ENCODE measurements at places on chromosomes 1 and 21. TPM values are rescaled to one million over a fixed set of nuclear protein-coding genes. Genes with fewer than 3 reads are reported as not detected.

GRCh38 chr1:145977486-145978470 is 13.3 kb downstream of the POLR3GL start:
- H3K4me1 ChIP-seq, result peaks cover 58% of the 10 kb centered on the region
- H3K4me3 ChIP-seq, result peak overlapping the region; percentile 15
- DNase-seq, result peak; percentile 88
- peaks cover 7% of the 10 kb centered on the region for H3K36me3 ChIP-seq

DNA sequence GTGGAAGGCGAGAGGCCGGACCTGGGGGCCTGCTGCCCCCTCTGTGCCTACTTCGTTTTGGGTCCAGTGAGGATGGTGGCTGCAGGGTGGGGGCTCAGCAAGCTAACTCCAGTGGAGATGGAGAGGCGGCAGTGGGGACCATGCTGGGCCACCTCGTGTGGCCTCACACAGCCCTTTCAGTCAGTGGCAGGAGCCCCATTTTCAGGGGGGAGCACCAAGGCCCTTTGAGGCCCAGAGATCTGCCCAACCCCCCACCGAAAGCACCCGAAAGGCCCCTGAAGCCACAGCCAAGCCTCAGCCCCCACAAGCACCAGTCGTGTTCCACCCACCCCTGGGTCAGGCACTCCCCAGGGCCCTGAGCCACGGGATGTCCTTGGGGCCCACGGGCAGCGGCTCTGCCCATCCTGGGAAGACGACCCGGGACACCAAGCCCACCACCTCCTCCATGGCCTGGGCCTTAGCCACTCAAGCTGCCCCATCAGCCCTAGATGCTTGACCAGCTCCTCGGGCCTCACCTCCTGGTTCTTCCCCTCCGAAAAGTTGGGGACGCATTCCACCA is 345 bp downstream of the FTCD start:
- peaks cover 5% of the 10 kb centered on the region for H3K4me1 ChIP-seq
- DNase-seq, result no peak
- H3K27me3 ChIP-seq, result no peaks in the 10 kb centered on the region
- H3K4me3 ChIP-seq, result no peak overlapping the region

Gene FCER1G
- total RNA-seq, result 1.7 TPM

- no peak overlapping the region for H3K4me3 ChIP-seq
- H3K4me1 ChIP-seq, result no peaks in the 10 kb centered on the region
- H3K27ac ChIP-seq, result no peak overlapping the region
- no peak for DNase-seq
- H3K27me3 ChIP-seq, result no peaks in the 10 kb centered on the region
These were observed 89.5 kb upstream of the RAB4A start for GRCh38 chr1:229181419-229181818.

Gene GRIK3
- total RNA-seq, result 1.5 TPM

Gene C1orf185
- not detected for total RNA-seq

DNA sequence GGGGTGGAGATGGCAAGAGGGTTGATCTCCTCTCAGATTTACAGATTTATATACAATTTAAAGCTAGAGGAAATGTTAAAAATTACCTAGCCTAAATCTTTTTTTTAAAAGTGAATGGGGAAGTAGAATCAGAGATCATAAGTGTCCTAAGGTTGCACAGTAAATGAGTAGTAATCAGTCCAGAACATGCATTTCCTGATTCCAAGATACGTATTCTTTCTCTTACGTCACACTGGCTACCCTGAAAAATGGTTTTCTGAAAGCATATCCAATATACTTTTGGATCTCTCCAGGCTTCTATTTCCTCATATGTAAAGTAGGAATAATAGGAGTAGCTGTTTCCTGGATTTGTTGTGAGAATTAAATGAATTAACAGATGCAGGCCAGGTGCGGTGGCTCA is 11.7 kb downstream of the GADD45A start:
- H3K4me3 ChIP-seq, result no peak overlapping the region
- H3K27me3 ChIP-seq, result no peaks in the 10 kb centered on the region
- no peak overlapping the region for H3K27ac ChIP-seq
- no peaks in the 10 kb centered on the region for H3K36me3 ChIP-seq
- DNase-seq, result no peak

Gene CELA3B
- total RNA-seq, result not detected

Gene MIS18A
- 8.8 TPM for total RNA-seq

GRCh38 chr1:216779686-216780085 is 56.5 kb upstream of the ESRRG start:
- H3K27ac ChIP-seq, result no peak overlapping the region
- no peaks in the 10 kb centered on the region for H3K27me3 ChIP-seq
- no peaks in the 10 kb centered on the region for H3K36me3 ChIP-seq
- DNase-seq, result no peak
- no peaks in the 10 kb centered on the region for H3K4me1 ChIP-seq
- H3K4me3 ChIP-seq, result no peak overlapping the region

Gene PIK3CD
- total RNA-seq, result 223 TPM

DNA sequence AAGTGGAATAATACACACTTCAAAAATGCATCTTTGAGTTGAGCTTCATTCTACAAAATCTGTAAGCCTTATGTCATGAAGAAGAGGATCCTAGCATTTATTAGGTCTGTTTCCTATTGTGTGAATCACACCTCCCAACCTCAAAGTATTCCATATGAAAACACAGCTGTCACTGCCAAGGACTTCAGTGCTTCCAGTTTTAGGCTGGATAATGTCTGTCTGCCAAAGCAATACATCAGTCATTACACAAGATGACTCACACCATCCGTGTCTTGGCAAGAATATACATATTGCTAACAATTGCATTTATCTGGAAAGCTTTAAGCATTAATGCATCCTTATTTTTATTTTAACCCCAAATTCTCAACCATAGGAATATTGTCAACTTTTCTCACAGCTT is 125.7 kb upstream of the TMPRSS15 start:
- H3K4me3 ChIP-seq, result no peak overlapping the region
- no peaks in the 10 kb centered on the region for H3K36me3 ChIP-seq
- H3K4me1 ChIP-seq, result no peaks in the 10 kb centered on the region
- H3K27me3 ChIP-seq, result no peaks in the 10 kb centered on the region

- H3K27ac ChIP-seq, result peak overlapping the region; percentile 52
- peaks cover 28% of the 10 kb centered on the region for H3K4me1 ChIP-seq
- H3K4me3 ChIP-seq, result no peak overlapping the region
- H3K36me3 ChIP-seq, result peaks cover 7% of the 10 kb centered on the region
- no peaks in the 10 kb centered on the region for H3K27me3 ChIP-seq
These were observed 15.5 kb downstream of the LYPLAL1 start for GRCh38 chr1:219189021-219189824.

Gene CFHR5
- not detected for total RNA-seq

- DNase-seq, result no peak
- no peak overlapping the region for H3K27ac ChIP-seq
- no peak overlapping the region for H3K4me3 ChIP-seq
- H3K27me3 ChIP-seq, result no peaks in the 10 kb centered on the region
These were observed 87.5 kb downstream of the ASTN1 start for GRCh38 chr1:177077006-177077405.

- H3K4me1 ChIP-seq, result peaks cover 18% of the 10 kb centered on the region
- no peaks in the 10 kb centered on the region for H3K27me3 ChIP-seq
- H3K36me3 ChIP-seq, result no peaks in the 10 kb centered on the region
- H3K27ac ChIP-seq, result no peak overlapping the region
- DNase-seq, result peak; percentile 80
- H3K4me3 ChIP-seq, result no peak overlapping the region
These were observed 32.8 kb upstream of the IFNAR2 start for GRCh38 chr21:33196941-33197374.

GRCh38 chr21:31185663-31186062 is 147.4 kb upstream of the KRTAP19-8 start:
- no peak for DNase-seq
- H3K27ac ChIP-seq, result no peak overlapping the region
- H3K27me3 ChIP-seq, result no peaks in the 10 kb centered on the region

DNA sequence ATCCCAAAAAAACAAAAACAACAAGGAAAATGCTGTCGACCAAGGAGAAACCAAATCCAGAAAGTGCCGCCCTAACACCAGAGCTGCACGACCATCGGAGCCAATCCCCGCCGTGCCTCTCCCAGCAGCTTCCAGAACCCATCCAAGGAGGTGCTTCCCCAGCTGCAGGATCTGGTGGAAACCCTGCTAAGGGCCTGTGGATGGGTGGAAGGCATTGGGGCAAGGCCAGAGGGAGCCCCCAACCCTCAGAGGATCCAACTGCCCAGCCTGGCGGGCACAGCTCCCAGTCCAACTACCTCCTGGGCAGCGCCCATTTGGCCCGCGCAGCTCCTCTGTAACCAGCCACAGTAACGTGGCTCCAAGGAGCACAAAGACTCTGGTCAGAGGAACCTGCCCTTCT is 81.6 kb downstream of the NPHP4 start:
- no peaks in the 10 kb centered on the region for H3K27me3 ChIP-seq
- no peak for DNase-seq
- H3K4me3 ChIP-seq, result no peak overlapping the region
- H3K36me3 ChIP-seq, result no peaks in the 10 kb centered on the region
- no peaks in the 10 kb centered on the region for H3K4me1 ChIP-seq

DNA sequence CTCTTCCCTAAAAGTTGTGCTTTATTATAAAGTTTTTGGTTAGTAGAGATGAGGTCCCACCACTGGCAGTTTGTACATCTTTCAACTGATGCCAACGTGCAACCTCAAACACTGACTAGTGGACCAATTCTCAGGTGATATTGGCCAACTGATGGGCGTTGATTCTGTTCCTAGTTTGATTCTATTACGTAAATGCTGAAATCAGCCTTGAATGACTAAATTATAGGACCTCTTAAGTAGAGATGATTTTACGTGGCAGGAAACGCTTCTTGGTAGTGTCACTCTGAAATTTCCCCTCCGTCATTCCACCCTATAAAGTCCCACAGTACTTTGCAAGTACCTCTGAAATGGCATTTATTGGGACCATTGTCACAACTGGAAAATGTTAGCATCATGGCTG is 8.8 kb upstream of the FNDC7 start:
- no peak overlapping the region for H3K4me3 ChIP-seq
- no peak overlapping the region for H3K27ac ChIP-seq
- DNase-seq, result no peak
- peaks cover 3% of the 10 kb centered on the region for H3K36me3 ChIP-seq

DNA sequence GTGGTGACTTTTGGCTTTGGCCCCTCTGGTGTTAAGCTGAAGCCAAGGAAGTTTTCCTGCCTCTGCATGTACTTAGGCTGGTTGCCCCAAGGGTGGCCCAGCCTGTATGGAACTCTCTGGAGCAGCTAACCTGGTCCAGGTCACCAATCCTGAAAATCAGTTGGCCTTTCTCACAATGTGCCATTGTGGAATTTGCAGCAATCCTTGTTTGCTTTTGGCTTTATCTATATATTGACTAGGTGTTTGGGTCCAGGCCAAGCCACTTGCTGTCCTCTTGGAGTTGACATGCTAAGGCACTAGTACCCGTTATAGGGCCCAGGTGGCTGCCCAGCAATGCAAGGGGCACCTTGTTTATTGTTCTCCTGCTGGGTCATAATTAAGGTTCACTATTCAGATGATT is 124.6 kb downstream of the CAMTA1 start:
- H3K4me3 ChIP-seq, result no peak overlapping the region
- no peaks in the 10 kb centered on the region for H3K36me3 ChIP-seq
- no peak for DNase-seq
- H3K27ac ChIP-seq, result no peak overlapping the region
- no peaks in the 10 kb centered on the region for H3K4me1 ChIP-seq
- H3K27me3 ChIP-seq, result no peaks in the 10 kb centered on the region

DNA sequence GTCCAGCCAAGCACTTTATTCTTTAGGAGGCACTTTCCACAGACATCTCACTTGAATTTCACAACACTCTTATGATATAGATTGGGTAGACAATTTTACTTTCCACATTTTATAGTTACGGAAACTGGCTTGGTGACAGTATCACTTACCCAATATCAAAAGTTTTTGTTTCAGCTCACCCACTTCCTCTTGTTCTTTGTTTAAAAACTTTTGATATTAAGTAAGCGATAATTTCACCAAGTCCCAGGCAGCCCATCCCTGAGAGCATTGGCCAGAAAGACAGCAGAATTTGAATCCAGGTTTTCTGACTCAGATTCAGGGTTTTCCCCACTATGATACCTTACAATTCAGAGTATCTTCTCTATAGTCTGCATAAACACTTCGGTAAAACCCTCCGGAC is 60.0 kb downstream of the LRIG2 start:
- peaks cover 8% of the 10 kb centered on the region for H3K36me3 ChIP-seq
- no peaks in the 10 kb centered on the region for H3K27me3 ChIP-seq
- no peak overlapping the region for H3K27ac ChIP-seq
- no peak overlapping the region for H3K4me3 ChIP-seq

Gene TDRD5
- not detected for total RNA-seq

- H3K27me3 ChIP-seq, result no peaks in the 10 kb centered on the region
- no peak overlapping the region for H3K4me3 ChIP-seq
- H3K4me1 ChIP-seq, result no peaks in the 10 kb centered on the region
- H3K36me3 ChIP-seq, result no peaks in the 10 kb centered on the region
- H3K27ac ChIP-seq, result no peak overlapping the region
- DNase-seq, result no peak
These were observed 32.6 kb upstream of the LEPR start for GRCh38 chr1:65387821-65388220.

DNA sequence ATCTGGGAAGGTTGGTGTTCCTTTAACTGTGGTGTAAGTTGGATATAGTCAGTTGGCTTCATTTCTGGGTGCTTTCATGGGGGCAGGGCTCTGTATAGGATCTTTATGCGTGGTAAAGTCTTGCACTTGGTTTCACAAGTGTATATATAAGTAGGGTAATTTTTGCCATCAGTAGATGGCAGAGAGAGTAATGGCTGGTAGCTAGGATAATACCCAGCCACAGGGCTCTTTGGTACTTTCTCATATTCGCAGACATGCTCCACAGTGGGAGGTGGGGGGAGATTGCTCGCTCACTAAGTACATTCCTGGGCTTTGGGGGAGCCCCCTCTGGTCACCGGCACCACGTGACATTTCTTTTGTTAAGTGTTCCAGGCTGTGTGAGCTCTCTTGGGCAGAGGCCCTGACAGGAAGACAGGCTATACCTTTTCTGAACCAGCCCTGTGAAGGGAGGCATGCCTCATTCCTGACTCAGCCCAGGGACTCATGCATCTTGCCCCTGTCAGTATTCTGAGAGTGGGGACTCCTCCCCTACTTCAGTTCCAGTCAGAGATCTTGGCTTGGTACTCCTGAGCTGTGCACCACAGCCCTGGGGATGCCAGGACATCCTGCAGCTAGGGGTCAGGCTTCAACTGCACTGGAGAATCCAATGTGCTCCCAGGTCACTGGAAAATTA is 37.6 kb downstream of the FCRL2 start:
- H3K36me3 ChIP-seq, result no peaks in the 10 kb centered on the region
- H3K4me3 ChIP-seq, result no peak overlapping the region

GRCh38 chr21:43687566-43688399 is 28.4 kb downstream of the RRP1B start:
- no peak overlapping the region for H3K4me3 ChIP-seq
- peaks cover 13% of the 10 kb centered on the region for H3K4me1 ChIP-seq
- peaks cover 81% of the 10 kb centered on the region for H3K36me3 ChIP-seq
- DNase-seq, result peak; percentile 73
- peak overlapping the region; percentile 52 for H3K27ac ChIP-seq

Measured in B cell (primary cell).